SJSA1 (cell line): ENCODE measurements at places on chromosomes 12 and 14. TPM values are rescaled to one million over a fixed set of nuclear protein-coding genes. Genes with fewer than 3 reads are reported as not detected.

Gene OASL
- total RNA-seq, result not detected in 2 replicates

- DNase-seq, result no peak
- H3K4me3 ChIP-seq, result no peak overlapping the region
- no peaks in the 10 kb centered on the region for H3K27me3 ChIP-seq
- H3K27ac ChIP-seq, result no peak overlapping the region
Measured at GRCh38 chr14:93007225-93007997, 84.5 kb downstream of the CHGA start.

DNA sequence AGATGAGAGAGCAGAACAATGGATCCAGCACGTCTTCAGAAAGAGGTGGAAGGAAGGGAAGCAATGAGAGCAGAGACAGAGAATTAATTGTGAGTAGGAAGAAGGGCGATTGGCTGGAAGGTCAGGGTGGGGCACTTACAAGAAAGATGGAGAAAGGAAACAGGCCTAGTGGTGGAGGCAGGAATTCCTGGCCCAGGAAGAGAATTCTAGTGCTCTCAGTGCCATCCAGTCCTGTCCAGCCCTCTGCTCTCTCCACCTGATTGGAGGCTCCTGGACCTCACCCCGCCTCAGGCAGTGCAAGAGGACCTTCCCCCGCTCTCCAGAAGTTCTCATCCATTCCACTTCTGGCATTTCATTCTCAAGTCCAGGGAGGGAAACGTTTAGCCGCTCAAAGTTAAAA, 43.0 kb downstream of the NGB start:
- H3K4me3 ChIP-seq, result no peak overlapping the region
- no peaks in the 10 kb centered on the region for H3K4me1 ChIP-seq
- H3K27ac ChIP-seq, result no peak overlapping the region
- no peaks in the 10 kb centered on the region for H3K27me3 ChIP-seq

GRCh38 chr14:41957459-41957858, 350.8 kb downstream of the LRFN5 start:
- no peak overlapping the region for H3K4me3 ChIP-seq
- no peak overlapping the region for H3K27ac ChIP-seq
- DNase-seq, result no peak
- H3K27me3 ChIP-seq, result no peaks in the 10 kb centered on the region

DNA sequence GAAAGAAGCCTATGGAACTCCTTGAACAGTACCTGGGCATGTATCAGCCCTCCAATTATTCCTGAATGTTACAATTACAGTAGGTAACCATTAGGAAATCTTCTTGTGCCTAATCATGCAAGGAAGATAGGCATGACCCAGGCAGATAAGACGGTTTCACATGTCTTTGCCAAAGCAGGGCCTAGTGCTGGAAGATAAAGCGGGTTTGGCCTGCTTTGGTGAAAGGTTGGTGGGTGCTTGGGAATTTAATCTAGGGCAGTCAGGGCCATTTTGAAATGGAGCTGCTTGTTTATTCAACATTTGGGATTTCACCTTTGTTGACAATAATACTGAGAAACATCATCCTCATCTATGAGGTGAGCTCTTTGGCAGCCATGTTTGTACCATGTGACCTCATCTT, 12.5 kb upstream of the SRSF5 start:
- DNase-seq, result no peak
- no peaks in the 10 kb centered on the region for H3K36me3 ChIP-seq
- no peaks in the 10 kb centered on the region for H3K27me3 ChIP-seq
- no peak overlapping the region for H3K27ac ChIP-seq
- no peaks in the 10 kb centered on the region for H3K4me1 ChIP-seq

DNA sequence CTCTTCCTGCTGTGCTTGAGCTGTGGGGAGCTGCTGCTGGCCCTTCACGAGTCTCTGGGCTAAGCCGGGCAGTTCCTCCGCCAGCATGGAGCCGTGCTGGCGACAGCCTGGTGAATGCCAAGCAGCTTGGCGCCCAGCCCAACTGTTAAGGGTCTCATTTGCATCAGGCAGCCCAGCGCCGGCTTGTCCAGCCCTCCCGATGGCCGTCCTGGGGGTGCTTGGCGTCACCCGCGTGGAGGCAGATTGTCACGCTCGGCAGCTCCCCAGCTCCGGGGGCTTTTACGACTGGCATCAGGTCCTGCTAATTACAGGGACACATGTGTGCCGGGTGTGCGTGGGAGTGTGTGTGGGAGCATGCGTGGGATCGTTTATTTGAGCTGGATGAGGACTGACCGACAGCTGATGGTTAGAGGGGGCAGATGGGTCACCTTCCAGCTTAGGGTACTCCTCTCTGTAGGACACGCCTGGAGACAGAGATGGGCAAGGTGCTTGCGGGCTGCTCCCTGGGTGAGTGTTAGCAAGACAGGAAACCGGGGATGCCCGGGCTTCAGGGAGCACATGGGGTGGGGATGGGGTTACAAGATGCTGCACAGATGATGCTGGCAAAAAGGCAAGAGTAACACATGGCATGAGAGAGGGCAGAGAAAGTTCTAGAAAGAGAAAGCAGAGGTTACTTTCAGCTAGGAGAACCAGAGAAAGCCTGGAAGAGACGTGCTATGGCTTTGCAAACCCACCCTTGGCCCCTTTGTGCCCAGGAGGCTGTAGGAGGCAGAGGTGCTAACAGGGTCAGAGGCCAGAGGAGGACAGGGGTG, 64.1 kb downstream of the KIF26A start:
- H3K36me3 ChIP-seq, result no peaks in the 10 kb centered on the region
- DNase-seq, result no peak
- no peak overlapping the region for H3K4me3 ChIP-seq
- no peaks in the 10 kb centered on the region for H3K4me1 ChIP-seq

DNA sequence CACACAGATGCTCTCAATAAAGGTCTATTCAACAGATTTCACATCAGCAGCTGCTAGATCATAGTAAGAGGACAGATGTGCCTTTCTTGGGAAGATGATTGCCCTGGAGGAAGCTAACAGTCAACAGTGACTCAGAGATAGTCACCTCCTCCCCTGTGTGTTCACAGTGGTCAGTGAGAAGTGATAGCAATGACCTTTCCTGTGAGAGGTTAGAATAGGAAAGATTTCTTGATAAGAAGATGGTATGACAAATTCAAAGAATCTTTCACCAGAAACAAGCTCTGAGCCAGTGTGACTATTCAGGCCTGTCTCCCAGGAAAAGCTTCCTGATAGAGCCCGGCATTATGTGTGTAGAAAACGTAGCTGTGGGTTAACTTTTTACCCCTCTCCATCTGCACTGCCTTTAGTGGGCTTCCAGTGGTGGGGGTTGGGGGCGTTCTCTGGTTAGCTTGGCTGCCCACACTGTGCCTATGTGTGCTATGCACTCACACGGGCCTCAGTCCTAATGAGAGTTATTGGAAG, 66.4 kb upstream of the ARHGAP5 start:
- peak; percentile 50 for DNase-seq
- H3K36me3 ChIP-seq, result no peaks in the 10 kb centered on the region
- H3K4me1 ChIP-seq, result peaks cover 33% of the 10 kb centered on the region
- no peak overlapping the region for H3K4me3 ChIP-seq

- H3K36me3 ChIP-seq, result peaks cover 63% of the 10 kb centered on the region
- DNase-seq, result no peak
- H3K4me3 ChIP-seq, result no peak overlapping the region
- H3K27ac ChIP-seq, result no peak overlapping the region
Measured at GRCh38 chr14:55170526-55170925, 20.9 kb downstream of the DLGAP5 start.

DNA sequence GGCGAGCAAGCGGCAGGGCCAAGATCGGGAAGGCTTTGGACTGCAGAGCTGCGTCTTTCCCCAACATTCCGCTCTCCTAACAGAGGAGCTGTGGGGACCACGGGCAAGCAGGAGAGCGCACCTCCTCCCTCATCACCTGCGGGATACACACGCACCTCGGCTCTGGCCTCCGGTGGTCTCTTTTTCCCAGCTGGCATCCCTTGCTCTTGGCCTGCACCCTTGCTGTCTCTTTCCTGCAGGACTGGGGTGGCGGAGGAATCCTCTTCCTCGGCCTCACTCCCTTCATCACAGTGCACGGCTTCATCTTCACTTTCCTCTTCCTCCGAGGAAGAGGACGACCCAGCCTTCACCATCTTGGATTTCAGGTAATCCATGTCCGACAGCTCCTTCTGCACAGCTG, 8.5 kb downstream of the RBM19 start:
- no peak overlapping the region for H3K4me3 ChIP-seq
- DNase-seq, result peak; percentile 72
- peaks cover 14% of the 10 kb centered on the region for H3K4me1 ChIP-seq
- H3K36me3 ChIP-seq, result peaks cover 98% of the 10 kb centered on the region
- H3K27ac ChIP-seq, result no peak overlapping the region

GRCh38 chr12:26370098-26370497, 174.7 kb downstream of the SSPN start:
- H3K4me3 ChIP-seq, result no peak overlapping the region
- DNase-seq, result no peak
- H3K27me3 ChIP-seq, result no peaks in the 10 kb centered on the region
- H3K27ac ChIP-seq, result 0 out of 2 replicates have a peak overlapping the region, but pooled peaks have one; percentile 1
- H3K36me3 ChIP-seq, result 0 out of 2 replicates have a peak, but pooled peaks cover 6% of the 10 kb centered on the region
- H3K4me1 ChIP-seq, result peaks cover 21% of the 10 kb centered on the region

- H3K27me3 ChIP-seq, result no peaks in the 10 kb centered on the region
- no peaks in the 10 kb centered on the region for H3K36me3 ChIP-seq
- no peaks in the 10 kb centered on the region for H3K4me1 ChIP-seq
- H3K27ac ChIP-seq, result no peak overlapping the region
- no peak for DNase-seq
Measured at GRCh38 chr14:30138567-30138966, 210.9 kb upstream of the PRKD1 start.

DNA sequence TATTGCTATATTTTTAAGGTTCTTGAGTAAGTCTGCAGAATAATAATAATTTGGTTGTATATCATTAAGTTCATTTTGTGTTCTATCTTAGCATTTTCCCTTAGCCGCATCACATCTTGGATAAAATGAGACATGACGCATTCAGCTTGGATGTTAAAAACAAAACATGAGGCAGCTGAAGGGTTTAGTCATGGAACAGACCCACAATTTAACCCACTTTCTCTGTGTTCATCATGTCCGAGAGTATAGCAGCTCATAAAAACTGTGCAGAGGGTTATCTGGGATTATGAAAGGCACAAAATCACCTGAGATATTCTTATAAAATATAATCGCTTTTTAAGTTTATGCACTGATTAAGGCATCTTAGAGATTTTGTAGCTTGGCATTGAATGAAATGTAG, 219.3 kb downstream of the TRHDE start:
- DNase-seq, result no peak
- no peaks in the 10 kb centered on the region for H3K4me1 ChIP-seq
- no peak overlapping the region for H3K4me3 ChIP-seq
- no peaks in the 10 kb centered on the region for H3K36me3 ChIP-seq
- H3K27ac ChIP-seq, result no peak overlapping the region

Gene GUCY2C
- total RNA-seq, result not detected in 2 replicates

GRCh38 chr14:36716614-36717184, 55.0 kb downstream of the PAX9 start:
- H3K4me3 ChIP-seq, result no peak overlapping the region
- H3K27me3 ChIP-seq, result 0 out of 2 replicates have a peak, but pooled peaks cover 4% of the 10 kb centered on the region
- H3K36me3 ChIP-seq, result no peaks in the 10 kb centered on the region

DNA sequence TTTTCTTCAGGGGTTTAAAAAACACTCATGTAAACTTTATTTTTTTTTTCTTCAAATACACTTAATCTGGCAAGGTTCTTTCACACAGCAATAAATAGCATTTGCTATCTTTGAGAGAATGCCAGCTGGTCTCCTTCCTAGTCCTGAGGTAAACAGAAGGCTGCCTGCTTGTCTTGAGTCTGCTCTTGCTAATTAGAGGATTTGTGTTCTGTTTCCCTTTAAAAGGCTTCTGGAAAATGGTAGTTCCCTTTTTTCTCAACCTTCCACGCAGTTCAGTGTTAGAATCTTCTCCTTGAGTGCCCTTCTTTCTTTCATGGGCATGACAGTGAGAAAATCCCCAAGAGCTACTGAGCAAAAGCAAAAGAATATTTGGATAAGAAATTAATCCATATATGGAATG, 92.3 kb upstream of the DCN start:
- H3K4me3 ChIP-seq, result no peak overlapping the region
- peak; percentile 31 for DNase-seq
- no peaks in the 10 kb centered on the region for H3K27me3 ChIP-seq

GRCh38 chr12:46296822-46297221, 28.0 kb upstream of the SLC38A1 start:
- no peak overlapping the region for H3K4me3 ChIP-seq
- H3K27me3 ChIP-seq, result no peaks in the 10 kb centered on the region
- no peaks in the 10 kb centered on the region for H3K36me3 ChIP-seq
- H3K4me1 ChIP-seq, result 0 out of 2 replicates have a peak, but pooled peaks cover 3% of the 10 kb centered on the region
- no peak for DNase-seq
